ENCODE measurements at places on chromosomes 12 and 14.

DNA sequence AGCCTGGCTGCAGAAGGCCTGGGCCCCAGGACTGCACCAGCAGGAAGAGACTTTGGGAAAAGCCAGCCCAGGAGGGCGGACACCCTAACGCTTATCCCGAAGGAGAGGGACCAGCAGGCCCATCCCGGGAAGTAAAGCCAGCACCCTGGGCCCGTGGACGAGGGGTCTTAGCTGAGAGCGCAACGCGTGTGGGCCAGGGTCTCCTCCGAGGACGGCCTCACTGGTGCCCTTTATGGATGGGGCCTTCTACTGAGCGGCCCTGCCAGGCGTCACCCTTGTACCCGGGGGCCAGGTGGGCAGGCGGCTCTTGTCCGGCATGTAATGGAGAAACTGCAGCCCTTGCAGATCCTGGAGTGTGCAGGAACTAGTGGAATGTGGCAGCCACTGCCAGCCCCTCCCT is 14.1 kb downstream of the TEDC1 start:
- no peak for DNase-seq

DNA sequence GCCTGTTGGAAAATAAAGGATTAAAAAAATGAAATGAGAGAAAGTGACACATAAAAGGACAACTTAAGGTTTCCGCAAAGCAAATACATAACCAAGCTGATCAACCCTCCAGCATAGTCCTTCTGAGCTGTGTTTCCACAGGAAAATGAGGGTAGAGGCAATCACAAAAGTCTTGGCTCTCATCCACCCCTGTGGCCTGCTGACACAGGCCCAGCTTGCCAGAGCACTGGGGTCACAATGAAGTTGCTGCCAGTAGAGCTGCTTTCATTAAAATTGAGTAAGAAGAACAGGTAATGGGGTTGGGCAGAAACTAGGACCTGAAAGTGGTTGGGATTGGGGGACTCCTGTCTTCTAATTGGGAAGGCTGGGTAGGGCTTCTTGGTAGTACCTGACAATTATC is 65.9 kb downstream of the RERG start:
- no peak for DNase-seq

DNA sequence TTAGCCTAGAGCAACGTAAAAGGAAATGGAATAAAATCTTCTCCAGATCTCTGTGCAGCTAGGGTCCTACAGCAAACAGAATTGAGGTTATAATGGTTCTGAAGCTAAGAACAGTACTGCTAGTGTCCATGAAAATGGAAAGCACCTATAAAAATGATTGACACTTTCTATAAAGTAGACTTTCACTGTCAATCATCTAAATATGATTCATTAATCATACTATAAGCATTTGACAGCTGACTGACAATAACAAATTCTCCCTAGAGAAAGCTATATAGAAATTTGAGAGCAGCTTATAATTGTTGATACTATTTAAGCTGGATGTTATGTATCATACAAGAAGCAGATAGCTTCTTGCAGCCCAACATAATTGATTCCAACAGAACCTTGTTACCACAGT is 80.9 kb downstream of the PDZRN4 start:
- DNase-seq, result no peak

DNA sequence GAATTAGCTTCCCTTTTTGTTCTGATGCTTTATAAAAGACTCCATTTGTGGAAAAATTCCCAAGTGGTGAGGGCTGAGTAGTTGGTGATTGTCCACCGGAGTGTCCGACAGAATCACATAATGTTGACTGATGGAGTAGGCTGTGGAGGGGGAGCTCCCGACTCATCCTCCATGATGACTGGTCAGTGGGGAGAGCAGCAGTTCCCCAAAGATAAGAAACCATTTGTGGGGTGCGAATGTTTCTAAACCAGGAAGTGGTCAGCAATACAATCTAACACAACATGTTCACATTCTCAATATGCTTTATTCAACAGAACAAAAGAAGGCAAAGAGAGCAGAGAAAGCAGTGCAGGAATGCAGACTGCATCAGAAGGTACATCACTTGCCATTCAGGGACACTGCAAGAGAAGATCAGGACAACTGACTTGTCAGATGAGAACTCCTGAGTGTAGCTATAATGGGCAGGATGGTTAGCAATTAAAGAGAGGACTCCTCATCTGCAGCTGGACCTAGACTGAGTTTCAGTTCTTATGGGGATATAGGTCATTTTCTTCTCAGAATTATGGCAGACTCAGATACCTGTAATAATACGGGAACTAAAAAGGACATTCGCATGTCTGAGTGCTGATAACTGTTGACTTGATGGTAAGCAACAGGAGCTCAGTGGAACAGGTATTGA is 5.4 kb downstream of the KRT6B start:
- DNase-seq, result no peak

GRCh38 chr14:58744801-58745394 is 107.1 kb downstream of the DACT1 start:
- DNase-seq, result no peak
